ENCODE measurements at places on chromosomes 7 and 10.

DNA sequence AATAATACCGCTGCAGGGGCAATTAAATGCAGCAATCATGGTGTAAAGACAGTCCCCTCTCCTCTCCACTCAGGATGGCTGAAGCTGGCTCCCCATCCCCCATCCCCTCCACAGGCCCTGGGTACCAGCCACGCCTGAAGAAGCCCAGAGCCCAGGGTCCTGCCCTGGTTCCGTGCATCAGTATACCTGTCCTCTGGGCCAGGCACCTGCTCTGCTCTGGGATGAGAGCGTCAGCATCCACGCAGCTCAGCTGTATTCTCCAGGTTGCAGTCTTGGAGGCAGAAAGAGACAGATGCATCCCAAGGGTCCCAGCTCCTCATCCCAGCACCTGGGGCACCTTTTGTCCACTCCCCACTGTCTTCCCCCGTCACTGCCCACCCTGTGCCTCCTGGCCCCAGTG lies 233.8 kb downstream of the TCERG1L start:
- DNase-seq = no peak

GRCh38 chr7:15367897-15368296 lies 193.9 kb downstream of the AGMO start:
- no peak for DNase-seq

DNA sequence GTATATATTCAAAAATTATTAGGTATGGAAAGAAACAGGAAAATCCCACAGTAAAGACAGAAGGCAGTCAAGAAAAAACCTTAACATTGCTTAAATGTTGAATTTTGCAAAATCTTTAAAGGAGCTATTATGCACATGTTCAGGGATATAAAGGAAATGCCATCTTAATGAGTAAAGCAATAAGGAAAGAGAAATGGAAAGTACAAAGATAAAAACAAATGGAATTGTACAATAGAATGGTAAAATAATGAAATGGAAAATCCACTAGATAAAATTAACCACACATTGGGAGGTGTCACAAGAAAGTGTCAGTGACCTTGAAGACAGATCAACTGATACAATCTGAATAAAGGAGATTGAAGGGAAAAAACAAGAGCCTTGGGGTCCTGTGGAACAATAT lies 82.0 kb downstream of the KIF20B start:
- peak; percentile 42 for DNase-seq

- peak; percentile 27 for DNase-seq
These were observed 5.6 kb downstream of the GPR15LG start for GRCh38 chr10:84179059-84179710.

GRCh38 chr7:47335557-47336471 lies 246.1 kb downstream of the TNS3 start:
- DNase-seq = peak; percentile 81

- peak; percentile 89 for DNase-seq
These were observed 13.9 kb downstream of the VCL start for GRCh38 chr10:74011770-74012169.

GRCh38 chr7:92044940-92045339 lies 89.3 kb downstream of the CYP51A1 start:
- no peak for DNase-seq

DNA sequence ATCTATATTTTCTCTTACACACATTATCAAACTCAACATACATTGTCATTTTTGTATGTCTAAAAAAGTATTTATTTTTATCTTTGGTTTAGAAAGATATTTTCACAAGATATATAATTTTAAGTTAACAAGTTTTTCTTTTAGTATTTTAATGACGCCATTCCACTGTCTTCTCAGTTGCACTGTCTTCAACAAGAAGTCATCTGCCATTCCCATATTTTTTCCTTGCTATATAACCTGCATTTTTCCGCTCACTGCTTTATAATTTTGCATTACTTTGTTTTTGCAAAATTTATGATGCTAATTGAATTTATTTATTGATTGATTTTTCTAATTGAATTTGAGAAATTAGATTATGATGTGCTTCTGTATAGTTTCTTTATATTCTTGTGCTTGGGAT lies 357.8 kb upstream of the RNF32 start:
- no peak for DNase-seq

DNA sequence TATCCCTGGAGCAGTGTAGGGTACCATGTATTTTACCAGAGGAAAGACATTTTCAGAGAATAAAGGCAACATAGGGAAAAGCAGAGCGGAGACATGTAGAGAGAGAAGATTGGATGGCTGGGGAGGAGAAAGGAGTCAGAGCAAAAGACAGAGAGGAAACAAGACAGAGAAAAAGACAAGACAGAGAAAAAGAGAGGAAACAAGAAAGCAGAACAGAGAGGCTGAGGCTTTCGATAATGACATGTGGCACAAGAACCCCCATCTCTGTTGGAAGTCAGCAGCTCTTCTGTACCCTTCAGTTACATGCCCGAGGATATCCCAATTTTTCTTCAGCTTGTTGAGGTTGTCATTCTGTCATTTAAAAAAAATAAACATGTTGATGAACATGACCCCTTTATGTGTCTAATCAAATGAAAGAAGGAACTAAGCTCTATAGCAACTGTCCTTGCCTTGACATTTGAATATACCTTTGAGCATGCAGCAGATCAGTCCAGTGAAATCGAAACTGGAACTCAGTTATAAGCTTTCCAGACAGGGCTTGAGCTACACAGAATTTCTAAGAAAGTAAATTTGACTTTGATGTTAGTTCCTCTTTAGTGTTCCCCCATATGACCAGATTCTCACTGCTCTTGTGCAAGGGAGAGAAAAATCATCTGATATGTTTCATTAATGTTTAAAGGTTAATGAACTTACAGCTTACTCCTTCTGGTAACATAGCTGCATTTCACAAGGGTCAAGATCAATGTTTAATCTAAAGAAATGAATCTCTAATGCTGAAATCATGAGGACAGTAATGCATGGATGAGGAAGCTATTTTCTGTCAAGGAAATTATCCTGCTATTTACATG lies 75.1 kb upstream of the SP4 start:
- DNase-seq = no peak

GRCh38 chr7:111736552-111736874 lies 174.2 kb upstream of the IMMP2L start:
- DNase-seq = peak; percentile 17

- DNase-seq = no peak
These were observed at the start of gene VWA2 for GRCh38 chr10:114239117-114239993. TSS of gene VWA2 (plus strand) at chr10:114239254. CDS start at chr10:114248714, 9,460 bp downstream.

DNA sequence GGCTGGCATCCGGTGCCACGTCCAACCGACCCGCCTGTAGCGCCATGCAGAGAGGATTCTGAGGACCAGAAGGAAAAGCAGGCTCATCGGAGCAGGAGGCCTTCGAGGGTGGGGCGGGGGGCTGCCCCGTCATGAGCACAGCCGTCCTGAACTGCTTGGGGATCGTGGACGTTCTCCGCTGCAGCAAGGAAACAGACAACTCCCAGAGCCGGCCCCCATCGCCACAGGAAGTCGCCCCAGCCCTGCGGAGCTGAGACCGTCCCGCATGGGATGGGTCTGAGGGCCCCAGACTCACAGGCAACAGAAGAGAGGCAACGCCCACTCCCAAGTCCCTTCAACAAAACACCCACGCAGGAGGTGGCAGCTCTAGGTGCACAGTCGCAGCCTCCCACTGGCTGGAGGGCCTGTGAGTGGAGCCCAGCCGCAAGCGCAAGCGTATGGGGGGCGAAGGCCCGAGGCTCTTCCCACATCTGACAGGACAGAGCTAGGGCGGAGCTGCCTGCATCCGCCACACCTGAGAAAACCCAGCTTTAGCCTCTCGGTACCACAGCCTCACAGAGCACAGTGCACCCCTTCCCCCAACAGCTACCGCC lies 64.7 kb upstream of the TNRC18 start:
- no peak for DNase-seq

- no peak for DNase-seq
These were observed 26.3 kb downstream of the SND1 start for GRCh38 chr7:127678337-127678736.

- no peak for DNase-seq
These were observed 45.5 kb upstream of the ADARB2 start for GRCh38 chr10:1782841-1783240.

DNA sequence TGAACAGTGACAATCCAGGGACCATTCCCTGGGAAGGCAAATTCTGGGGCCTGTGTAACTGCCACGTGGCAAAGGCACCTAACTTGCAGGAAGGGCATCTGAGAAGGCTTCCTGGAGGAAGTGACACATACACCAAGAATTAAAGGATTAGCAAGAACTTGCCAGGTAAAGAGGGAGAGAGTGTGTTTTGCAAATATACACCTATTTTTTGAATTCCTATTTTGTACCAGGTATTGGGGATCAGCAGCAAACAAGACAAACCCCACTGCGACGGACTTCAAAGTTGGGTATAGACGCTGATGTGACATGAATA lies 206.5 kb upstream of the ZMIZ1 start:
- DNase-seq = no peak

- no peak for DNase-seq
These were observed 419.2 kb upstream of the NFE2L3 start for GRCh38 chr7:25732766-25733217.

- DNase-seq = no peak
These were observed 2.9 kb upstream of the ATP6V0E2 start for GRCh38 chr7:149870701-149871483.

DNA sequence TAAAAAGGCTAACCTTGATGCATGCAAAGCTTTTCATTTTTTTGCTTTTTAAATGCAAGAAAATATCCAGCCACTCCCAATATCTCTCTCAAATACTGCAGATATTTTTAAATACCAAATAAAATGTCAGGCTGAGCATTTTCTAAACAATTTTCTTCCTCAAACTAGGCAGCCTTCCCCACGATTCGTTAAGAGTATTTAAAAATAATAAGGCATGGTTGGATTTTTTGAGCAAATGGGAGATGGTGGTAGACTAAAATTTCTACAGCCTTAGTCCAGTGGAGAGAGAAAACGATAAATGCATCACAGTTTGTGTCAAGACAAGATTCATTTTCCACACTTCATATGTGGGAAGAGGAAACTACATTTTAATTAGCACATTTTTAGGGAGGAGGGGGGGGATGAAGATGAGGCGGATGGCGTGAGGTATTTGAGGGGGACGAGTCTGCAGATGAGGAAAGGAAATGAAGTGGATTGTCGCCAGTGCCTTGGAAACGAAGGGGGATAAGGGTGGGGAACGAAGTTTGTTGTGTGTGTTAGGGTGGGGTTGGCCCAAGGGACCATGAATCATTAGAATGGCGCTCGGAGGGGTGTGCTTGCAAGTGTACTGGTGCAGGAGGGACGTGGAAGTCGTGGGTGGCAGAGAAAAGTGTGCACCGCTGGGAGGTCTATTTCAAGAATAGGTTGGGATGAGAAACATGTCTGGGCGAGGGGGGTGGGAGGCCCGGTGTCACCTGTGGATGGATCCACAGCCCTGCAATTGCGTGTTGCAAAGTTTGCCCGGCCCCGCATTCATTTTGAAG lies 1.2 kb upstream of the ADD3 start:
- DNase-seq = peak; percentile 70

GRCh38 chr10:109911903-109912302 lies 11.4 kb downstream of the XPNPEP1 start:
- DNase-seq = no peak

Measured in IMR-90 (cell line).